ENCODE measurements at places on chromosomes 6 and 20. TPM values are rescaled to one million over a fixed set of nuclear protein-coding genes. Genes with fewer than 3 reads are reported as not detected.

DNA sequence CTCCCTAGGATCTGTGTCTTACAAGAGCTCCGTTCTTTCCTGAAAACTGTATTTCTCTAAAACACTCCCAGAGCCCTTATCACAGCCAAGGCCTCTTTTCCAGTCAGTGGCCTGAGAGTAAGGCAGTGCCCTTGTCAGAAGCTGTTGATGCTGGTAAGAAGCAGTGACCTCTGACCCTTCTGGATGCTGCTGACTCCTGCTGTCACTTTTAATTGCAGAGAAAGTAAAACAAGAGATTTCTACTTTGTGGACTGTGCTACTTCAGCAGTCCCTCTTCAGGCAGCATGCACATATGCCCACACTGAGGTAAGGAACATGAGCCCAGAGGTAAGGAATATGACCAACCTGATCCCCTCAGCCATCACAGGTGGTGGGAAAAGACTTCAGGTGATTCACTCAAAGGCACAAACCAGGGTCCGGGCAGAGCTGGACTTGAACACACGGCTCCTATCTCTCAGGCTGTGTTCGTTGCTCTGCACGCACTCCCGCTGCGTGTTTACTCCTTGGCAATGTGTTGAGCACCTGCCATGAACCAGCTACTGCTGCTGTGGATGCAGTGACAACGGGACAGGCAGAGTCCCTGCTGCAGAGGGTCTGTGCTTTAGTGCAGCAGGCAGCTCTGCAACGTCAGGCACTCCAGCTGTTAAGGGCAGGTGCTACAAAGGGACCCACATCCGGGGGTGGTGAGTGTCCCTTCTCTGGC is 201.9 kb upstream of the CST7 start:
- no peak for DNase-seq

GRCh38 chr6:18280084-18280483 is 15.8 kb upstream of the DEK start:
- no peak for DNase-seq

- DNase-seq, result no peak
These were observed 14.0 kb upstream of the MRGBP start for GRCh38 chr20:62782149-62782892.

GRCh38 chr20:5977223-5977622 is 26.8 kb downstream of the MCM8 start:
- DNase-seq, result no peak

DNA sequence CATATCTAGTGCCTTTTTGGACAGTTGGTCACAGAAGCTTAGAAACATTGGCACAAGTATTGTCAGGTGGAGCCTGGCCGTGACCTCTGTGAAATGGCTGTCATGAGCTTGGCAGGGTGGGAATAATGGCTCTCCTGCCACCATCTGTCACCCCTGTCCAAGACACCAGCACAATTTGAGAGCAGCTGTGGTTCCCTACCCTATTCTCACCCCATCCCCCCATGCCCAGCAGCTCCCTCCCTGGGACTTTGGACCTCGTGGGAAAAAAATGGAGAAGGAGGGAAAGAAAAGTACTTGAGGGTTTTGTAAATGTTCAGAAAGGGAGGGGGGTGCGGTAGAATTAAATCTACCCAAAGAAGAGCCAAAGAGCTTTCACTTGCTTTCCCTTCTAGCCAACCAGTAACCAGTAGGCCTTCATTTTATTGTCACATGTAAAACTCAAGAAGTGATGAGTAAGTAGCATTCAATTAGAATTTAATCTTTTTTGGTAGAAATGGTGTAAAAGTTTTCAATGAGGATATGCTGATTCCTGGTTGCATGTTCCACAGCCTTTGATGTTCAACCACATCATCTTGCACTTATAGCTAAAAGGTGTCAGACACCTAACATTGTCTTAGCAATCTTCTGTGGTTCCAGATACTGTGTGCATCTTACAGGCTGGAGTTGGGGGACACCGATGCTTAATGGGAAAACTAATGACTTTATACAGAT is 263.5 kb upstream of the TAB2 start:
- DNase-seq, result no peak

DNA sequence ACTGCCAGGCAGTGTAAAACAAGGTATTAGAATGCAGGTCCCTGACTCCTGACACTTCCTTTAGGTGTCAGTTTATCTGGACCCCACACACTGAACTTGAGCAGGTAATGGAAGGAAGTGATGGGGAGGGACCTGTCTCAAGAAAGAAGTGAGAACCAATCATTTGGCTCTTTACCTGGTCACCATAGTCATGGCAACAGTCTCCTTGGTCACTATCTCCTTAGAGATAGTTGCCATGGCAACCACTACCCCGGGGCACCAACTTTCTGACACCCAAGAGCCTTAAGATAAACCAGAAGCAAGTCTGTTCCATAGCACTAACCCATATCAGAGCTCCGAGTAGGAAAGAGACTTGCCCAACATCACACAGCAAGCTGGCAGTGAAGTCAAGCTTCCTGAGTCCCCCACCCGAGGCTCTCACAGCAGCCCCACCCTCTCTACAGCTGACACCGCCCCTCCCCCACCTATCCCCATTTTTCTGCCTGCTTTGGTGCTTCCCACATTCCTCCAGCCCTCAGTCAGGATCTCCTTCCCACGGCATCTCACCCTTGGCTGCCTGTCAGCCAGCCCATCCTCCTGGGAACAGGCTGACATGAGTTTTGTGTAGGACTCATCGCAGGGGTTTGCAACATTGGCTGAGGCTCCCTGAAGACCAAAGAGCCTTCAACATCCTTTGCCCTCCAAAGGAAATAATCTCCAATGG is 16.3 kb upstream of the HM13 start:
- DNase-seq, result no peak

- DNase-seq, result peak; percentile 32
These were observed 984 bp downstream of the TNFRSF21 start for GRCh38 chr6:47308552-47309290.

DNA sequence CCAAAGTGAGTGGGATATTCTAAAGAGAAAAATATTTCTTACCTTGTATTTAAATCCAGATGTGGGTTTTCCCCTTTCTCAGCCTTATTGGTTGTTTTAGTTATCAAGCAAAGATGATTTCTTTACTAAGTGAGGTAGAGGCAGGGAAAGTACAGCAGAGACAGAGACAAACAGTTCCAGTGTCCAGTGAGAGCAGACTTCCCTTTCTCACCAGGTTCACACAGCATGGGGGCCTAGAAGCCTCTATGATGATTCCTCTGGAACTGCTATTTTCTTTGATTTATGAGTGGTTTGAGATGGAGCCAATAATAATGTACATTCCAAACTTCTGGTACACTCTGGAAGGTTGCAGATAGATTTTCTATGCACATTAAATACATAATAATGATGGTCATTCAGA is 234.0 kb upstream of the MARCKS start:
- no peak for DNase-seq

DNA sequence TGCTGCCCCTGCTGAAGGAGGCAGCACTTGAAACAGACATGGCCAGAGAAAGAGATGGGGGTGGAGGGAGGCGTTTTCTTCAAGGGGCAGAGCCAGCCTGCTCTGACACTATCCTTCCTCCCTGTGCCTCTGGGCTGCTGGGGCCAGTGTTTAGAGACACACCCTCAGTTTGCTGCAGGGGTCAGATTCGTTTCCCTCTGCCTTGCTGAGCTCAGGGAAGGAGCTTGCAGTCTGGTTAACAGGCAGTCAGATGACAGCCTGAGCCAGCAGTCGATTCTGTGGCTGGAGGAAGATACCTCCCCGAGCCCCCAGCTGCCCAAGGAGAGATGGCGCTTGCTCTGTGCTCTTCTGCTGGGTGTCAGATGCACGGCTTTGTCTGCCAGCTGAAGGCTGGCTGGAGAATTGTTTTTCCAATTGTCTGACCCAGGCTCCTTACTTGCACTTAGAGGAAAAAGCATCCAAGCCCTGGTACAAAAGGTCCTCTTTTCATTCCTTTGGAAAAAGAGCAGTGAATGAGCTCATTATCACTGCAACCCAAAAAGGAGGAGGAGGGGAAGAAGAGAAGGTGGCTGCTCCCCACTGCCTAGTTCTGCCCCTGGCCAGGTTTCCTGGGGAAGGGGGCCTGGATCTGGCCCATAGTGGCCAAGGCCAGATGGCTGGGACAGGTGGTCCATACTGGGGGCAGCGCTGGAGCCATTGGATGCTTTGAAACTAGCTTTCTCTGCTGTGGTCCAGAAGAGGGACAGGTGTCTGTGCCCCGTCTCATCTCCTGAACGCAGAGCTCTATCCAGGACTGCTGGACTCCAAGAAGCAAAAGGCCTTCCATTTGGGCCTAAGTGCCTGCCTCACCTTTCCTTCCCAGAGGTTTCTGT is 88.2 kb downstream of the TCP11 start:
- DNase-seq, result peak; percentile 54

- DNase-seq, result no peak
These were observed 8.7 kb downstream of the NDRG3 start for GRCh38 chr20:36737183-36737499.

- DNase-seq, result peak; percentile 31
These were observed 60.2 kb upstream of the RALY start for GRCh38 chr20:33933469-33933909.

DNA sequence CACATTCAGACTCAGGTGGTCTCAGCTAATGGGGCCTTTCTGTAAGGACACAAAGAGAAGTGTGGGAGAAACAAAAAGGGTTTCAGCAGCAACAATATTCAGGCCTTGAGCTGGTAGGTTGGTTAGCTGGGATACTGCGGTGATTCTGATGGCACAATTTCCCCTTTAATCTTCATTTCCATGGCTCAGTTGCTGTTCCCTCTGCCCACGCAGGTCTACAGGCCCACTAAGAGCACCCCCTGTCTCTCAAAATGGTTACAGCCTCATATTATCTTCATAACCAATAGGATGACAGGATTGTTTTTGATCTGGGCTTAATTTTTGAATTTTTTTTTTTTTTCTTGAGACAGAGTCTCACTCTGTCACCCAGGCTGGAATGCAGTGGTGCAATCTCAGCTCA is 48.9 kb downstream of the MYB start:
- no peak for DNase-seq

GRCh38 chr6:110095101-110095500 is 84.4 kb downstream of the WASF1 start:
- no peak for DNase-seq

GRCh38 chr20:64090165-64090564 is 6.0 kb upstream of the LKAAEAR1 start:
- DNase-seq, result no peak

- DNase-seq, result no peak
These were observed 59.5 kb downstream of the ID4 start for GRCh38 chr6:19896693-19897010.

DNA sequence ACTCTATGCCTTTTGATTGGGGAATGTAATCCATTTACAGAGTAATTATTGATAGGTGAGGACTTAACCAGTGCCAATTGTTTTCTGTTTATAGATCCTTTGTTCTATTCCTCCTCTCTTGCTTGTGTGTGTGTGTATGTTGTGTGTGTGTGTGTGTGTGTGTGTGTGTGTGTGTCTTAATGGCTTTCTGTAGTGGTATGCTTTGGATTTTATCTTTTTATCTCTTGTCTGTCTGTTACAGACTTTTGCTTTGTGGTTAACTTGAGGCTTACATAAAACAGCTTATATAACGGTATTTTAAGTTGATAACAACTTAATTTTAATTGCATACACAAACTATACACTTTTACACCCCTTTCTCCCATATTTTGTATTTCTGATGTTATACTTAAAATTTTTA is 54.7 kb downstream of the CDC5L start:
- no peak for DNase-seq

DNA sequence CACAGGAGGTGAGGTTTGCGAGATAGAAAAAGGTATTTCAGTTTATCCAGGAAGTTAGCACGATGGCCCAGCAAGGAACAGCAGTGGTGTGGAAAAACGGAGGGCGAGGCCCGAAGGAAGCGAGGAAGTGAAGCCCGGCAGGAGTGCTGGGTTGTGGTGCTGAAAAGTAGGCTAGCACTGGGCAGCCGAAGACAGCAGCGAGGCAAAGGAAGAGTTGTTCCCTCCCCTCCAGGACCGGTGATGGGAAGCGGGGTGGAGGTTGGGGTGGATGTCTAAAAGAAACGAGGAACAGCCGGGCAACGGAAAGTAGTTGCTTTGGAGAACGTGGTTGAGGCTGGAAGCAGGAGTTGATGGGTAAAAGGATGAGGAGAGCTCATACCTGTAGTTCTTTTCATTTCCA is 1.4 kb downstream of the METTL24 start:
- DNase-seq, result no peak

DNA sequence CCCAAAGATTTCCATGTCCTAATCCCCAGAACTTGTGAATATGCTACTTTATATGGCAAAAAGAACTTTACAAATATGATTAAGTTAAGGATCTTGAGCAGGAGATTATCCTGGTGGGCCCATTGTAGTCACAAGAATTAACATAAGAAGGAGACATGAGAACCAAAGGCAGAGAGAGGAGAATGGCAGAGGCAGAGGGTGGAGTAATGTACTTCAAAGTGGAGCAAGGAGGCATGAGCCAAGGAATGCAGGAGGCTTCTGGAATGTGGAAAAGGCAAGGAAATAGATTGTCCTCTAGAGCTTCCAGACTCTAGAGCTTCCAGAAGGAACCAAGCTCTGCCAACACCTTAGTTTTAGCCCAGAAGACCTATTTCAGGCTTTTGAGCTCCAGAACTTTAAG is 147.4 kb downstream of the MOXD1 start:
- DNase-seq, result no peak

- DNase-seq, result no peak
These were observed 374.1 kb downstream of the CD109 start for GRCh38 chr6:74070091-74070490.

GRCh38 chr6:13998356-13998755 is 73.6 kb downstream of the RNF182 start:
- no peak for DNase-seq

- peak; percentile 54 for DNase-seq
These were observed 32.9 kb upstream of the LGSN start for GRCh38 chr6:63352544-63353285.

Gene SLC22A16
- polyA plus RNA-seq, result 0.08 TPM

Gene RIOK1
- 48.1 TPM for polyA plus RNA-seq

Gene CCND3
- 64.0 TPM for polyA plus RNA-seq

Gene LRRC73
- polyA plus RNA-seq, result 0.18 TPM

Gene NANP
- polyA plus RNA-seq, result 3.4 TPM

Gene CST2
- not detected for polyA plus RNA-seq

Gene TDRD6
- polyA plus RNA-seq, result 0.37 TPM

Gene TPD52L1
- polyA plus RNA-seq, result 27.7 TPM
